ENCODE measurements at places on chromosomes 12 and 14.

DNA sequence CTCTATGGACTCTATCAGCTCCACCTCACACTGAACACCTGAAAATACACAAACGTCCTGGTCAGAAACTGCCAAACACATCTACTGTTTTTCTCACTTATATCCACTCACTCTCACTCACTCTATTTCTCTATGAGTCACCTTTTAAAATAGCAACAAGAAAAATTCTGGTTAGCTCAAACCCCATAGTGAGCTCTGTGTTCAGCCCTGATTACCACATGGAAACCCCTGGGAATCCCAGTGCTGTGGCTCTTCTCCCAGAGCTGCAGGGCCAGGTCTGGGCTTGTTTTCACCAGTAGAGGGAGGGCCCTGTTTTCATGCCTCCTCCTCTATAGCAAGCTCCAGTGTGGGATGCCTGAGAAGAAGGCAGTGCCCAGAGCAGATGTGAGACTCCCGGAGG lies 1126.1 kb downstream of the TMEM121 start:
- DNase-seq: no peak

DNA sequence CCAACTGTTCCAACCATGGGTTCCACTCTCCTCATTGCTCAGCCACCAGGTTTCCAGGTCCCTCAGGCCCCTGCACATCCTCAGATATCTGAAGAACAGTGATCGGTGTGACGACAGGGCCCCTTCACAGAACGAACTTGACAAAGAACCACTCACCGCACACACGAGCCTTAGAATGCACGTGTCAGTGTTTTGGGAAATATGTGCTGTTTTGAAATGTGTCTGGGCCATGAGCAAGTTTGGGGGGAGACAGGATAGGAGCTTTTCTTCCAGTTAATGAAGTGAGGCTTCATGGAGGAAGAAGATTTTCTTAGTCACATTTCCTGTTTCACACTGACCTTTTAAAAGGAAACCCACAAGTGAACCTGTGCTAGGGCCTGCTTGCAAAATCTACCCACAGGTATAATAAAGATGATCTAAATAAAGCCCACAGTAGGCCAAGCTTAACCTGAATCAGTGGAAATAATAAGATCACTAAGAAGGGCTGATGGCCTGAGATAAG lies 58.6 kb downstream of the ZFP36L1 start:
- no peak for DNase-seq

GRCh38 chr12:70082997-70083676 lies 160.1 kb upstream of the CNOT2 start:
- DNase-seq: no peak

DNA sequence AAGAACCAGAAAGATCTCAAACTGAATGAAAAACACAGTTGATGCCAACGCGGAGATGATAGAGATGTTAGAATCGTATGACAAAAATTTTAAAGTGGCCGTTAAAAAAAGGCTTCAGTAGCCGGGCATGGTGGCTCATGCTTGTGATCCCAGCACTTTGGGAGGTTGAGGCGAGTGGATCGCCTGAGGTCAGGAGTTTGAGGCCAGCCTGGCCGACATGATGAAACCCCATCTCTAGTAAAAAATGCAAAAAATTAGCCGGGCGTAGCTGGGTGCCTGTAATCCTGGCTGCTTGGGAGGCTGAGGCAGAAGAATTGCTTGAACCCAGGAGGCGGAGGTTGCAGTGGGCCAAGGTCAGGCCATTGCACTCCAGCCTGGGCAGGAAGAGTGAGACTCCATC lies 5.4 kb upstream of the ACVRL1 start:
- no peak for DNase-seq

DNA sequence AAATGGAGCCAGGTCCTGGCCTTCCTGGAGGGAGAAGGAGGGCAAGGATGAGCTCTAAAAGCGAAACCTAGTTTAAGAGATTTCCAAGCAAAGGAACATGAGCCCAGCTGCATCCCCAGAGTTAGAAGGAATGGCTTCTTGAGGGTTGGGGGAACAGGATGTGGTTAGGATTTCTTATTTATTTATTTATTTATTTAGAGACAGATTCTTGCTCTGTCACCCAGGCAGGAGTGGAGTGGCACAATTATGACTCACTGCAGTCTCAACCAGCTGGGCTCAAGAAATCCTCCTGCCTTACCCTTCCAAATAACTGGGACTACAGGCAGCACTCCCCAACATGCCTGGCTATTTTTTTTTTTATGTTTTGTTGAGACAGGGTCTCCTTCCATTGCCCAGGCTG lies 25.3 kb upstream of the TMEM106C start:
- DNase-seq: no peak

GRCh38 chr14:72839753-72840607 lies 53.9 kb downstream of the DPF3 start:
- DNase-seq: no peak

- DNase-seq: no peak
These were observed 78.4 kb upstream of the FUT8 start for GRCh38 chr14:65333943-65334687.

DNA sequence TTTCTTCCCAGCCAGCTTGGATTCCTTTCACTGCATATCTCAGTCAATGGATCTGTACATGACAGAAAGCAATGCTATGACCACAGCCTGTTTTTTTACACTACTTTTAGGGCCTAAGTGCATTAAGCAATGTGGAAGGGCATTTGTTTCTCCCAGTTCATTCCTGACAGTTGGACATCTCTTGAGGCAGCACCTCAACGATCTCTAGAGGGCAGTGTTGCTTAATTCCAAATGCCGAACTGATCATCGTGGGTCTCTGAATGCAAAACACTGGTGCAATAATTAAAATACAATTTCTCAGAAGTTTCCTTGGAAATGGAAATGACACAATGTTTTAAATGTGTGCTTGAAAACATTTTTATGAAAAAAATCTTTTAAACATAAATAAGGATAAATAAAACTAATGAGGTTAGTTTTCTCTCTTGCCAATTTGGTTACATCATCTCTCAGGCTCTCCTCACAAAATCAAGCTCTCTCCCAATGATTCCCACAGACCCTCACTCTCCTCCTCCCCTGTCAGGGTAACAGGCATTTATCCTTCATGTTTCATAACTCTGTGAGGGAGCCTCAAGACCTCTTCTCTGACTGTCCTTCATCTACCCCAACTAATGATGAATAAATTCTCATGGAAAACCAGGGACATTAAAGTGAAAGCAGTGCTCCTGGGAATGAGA lies 192.4 kb upstream of the SLC16A7 start:
- peak; percentile 30 for DNase-seq

DNA sequence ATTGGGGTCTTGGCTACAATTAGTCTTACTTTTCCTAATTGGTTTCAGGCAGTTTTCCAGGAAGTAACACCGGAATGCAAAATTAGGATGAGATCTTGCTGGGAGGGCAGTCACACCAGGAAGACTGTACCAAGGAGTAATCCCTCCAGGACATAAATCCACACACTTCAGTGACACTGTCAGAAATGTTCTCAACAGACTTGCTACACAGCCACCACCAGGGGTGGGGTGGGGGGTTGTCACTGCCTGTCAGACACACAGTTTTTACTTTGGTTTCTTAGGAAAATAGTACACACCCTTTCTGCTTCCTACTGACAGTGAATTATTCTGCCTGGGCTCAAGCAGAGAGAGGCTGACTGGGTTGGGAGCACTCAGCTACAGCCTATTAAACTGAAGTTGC lies 102.9 kb upstream of the CCDC196 start:
- no peak for DNase-seq

- no peak for DNase-seq
These were observed 52.1 kb downstream of the PTPN21 start for GRCh38 chr14:88502740-88503139.

DNA sequence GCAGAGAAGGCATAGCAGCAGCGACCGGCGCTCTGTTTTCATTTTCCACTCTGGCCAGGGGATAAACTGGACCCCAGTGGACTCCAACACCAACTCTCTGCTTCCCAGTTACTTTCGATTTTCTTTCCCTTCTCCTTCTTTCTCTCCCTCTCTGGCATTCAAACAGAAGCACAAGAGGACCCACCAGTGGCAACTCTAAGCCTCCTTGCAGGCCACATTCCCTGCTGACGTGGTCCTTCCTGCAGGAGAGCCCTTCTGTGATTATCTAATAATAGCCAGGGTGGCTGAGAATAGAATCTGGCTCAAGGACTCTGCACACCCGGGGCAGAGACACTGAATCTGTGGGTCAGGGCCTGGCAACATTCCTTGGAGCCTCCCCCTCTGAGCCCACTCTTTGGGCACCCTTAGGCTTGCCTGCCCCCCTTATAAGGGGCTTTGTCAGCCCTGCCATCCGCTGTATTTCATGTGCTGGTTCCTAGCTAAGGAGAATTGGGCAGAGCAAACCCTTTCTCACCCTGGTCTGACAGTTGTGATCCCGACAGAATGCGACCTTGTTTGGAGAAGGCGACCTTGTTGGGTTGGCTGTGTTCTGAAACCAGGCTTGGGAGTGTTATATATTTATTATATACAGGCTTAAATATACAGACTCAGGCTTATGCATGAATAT lies 8.2 kb upstream of the HOXC6 start:
- DNase-seq: no peak

DNA sequence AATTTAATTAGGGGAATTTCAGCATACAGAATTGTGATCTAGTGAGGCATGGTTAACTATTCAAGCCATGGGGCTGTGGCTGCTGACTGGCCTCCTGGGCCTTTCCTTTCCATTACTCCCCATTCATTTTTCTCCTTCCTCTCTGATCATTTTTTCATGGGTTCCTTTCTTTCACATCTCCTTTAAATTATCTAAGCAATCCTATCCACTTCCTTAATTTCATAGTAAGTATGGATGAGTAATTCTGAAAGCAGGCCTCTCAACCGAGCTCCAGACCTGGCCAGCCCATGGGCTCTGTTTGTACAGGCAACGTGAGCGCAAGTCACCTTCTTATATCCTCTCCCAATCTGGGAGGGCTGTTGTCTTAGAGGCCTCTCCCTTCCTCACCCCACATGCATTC lies 13.4 kb downstream of the CKAP4 start:
- DNase-seq: no peak

GRCh38 chr12:14364583-14365271 lies 755 bp upstream of the ATF7IP start:
- DNase-seq: no peak

- no peak for DNase-seq
These were observed 256.6 kb downstream of the CPNE8 start for GRCh38 chr12:38648813-38649212.

DNA sequence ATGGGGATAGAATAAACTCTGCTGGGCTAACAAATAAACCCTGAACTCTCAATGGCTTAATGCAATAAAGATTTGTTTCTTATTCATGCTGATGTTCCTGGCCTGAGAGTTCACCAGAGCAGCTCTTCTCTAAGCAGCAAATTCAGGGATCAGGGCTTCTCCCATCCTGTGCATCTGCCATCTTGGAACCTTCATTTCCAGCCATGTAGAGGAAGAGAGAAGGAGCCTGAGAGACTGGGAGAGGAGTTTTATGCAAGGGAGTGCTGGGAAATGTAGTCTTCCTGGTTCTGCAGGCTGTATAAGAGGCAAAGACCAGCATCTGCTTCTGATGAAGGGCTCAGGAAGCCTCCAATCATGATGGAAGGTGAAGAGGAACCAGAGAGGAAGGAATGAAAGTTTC lies 20.6 kb upstream of the APOLD1 start:
- no peak for DNase-seq

GRCh38 chr12:124150168-124150567 lies 144.7 kb upstream of the RFLNA start:
- peak; percentile 42 for DNase-seq

DNA sequence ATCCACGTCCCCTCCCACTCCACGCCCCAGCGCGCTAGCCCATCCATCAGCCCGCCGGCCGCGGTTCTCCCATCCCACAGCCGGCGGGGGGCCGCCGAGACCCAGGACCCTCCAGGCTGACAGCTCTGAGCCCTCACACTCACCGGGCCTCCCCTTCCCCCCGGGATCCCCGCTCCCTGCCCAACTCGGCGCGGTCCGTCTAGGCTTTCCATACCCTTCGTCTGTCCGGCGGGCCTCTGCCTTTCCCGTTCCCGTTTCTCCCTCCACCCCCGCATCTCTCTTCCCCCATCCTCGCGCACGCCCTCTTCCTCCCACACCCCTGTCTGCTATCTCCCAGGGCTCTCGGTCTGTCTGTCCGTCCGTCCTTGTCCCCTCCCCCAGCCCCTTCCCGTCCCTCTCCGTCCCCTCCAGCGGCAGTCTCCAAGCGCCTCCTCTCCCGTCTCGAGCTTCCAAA lies 726 bp downstream of the ZFHX2 start:
- no peak for DNase-seq

GRCh38 chr12:6620137-6620884 lies 13.1 kb upstream of the CHD4 start:
- no peak for DNase-seq

GRCh38 chr12:9032202-9032964 lies 43.0 kb downstream of the KLRG1 start:
- no peak for DNase-seq

DNA sequence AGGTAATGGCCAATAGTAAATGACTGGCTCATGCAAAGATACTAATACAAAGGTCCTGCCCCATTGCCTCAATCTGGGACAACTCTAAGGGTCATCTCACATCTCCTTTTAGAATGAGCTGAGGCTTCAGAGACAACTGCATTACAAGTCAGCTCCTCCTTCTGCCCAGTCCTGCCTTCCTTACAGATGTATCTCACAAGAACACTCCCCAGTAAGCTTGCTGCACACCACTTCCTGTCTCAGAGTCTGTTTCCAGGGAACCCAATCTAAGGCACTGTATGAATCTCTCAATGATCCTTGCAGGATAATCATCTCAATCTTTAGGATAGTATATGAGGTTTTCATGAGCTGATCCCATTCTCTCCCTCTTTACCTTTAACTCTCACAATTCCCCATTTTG lies 57.8 kb upstream of the ZDHHC17 start:
- no peak for DNase-seq

GRCh38 chr14:80776657-80777056 lies 164.9 kb downstream of the CEP128 start:
- DNase-seq: no peak

DNA sequence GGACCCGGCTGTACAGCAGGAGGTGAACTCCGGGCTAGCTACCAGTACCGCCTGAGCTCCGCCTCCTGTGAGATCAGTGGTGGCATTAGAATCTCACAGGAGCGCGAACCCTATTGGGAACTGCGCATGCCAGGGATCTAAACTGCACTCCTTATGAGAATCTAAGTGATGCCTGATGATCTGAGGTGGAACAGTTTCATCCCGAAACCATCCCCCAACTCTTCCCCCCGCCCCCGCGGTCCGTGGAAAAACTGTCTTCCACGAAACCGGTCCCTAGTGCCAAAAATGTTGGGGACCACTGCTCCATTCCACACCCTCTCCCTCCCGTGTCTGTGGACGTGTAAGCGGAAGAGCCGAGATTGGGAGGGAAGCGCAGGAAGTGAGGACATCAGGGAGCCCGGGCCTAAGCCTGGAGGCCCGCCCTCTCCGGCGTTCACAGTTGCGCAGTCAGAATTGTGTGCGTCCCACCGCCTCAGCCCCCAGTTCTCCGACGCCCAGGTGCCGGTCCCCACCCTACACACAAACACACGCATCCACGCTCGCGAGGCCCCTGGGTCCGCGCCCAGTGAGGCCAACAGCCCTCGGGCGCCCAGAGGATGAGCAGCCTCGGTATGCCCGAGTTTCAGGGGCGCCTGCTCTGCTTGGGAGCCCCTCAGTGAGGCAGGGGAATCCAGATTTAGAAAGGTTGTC lies 1.8 kb upstream of the RNASE4 start:
- DNase-seq: peak; percentile 92

Data from DMS 273 treated with DMSO at 0.1 percent for 48 hours (cell line).